ENCODE measurements at places on chromosomes 2 and 18.

DNA sequence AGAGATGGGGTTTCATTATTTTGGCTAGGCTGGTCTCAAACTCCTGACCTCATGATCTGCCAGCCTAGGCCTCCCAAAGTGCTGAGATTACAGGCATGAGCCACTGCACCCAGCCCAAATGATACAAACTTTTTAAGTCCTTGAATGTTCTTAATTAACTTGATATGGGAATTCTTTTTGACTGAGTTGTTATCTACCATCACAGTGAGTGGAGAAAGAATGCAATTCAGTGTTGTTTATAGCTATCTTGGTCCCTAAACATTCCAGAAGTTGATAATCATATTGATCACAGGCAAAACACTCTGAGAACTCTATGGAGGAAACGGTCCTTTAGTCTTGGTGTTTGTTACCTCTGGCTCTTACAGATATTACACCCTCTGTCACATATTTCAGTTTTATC lies 1072.5 kb downstream of the SUCLG1 start:
- DNase-seq: no peak

DNA sequence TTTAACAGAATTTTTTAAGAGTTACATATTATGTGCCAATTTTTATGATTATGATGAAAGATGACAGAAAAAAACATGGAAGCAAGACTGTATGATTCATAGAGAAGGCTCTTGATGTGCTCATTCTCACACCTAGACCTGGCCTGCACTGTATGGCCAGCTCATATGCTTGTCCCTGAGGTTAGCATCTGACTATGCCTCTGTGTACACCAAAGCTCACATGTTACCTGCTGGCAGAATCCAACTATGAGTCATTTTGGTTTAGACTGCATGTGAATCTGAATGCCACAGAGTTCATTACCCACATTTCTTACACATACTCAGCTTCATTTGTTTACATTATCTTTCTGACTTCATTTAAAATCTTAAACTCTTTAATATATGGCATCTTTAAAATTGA lies 139.0 kb downstream of the DSC3 start:
- DNase-seq: no peak

GRCh38 chr2:198630384-198630783 lies 826.0 kb downstream of the PLCL1 start:
- DNase-seq: no peak

GRCh38 chr18:70172225-70172624 lies 33.3 kb downstream of the RTTN start:
- no peak for DNase-seq

GRCh38 chr18:70333757-70334156 lies 44.9 kb downstream of the SOCS6 start:
- DNase-seq: no peak

- DNase-seq: no peak
Measured at GRCh38 chr2:73063909-73064875, 7.3 kb downstream of the SFXN5 start.

DNA sequence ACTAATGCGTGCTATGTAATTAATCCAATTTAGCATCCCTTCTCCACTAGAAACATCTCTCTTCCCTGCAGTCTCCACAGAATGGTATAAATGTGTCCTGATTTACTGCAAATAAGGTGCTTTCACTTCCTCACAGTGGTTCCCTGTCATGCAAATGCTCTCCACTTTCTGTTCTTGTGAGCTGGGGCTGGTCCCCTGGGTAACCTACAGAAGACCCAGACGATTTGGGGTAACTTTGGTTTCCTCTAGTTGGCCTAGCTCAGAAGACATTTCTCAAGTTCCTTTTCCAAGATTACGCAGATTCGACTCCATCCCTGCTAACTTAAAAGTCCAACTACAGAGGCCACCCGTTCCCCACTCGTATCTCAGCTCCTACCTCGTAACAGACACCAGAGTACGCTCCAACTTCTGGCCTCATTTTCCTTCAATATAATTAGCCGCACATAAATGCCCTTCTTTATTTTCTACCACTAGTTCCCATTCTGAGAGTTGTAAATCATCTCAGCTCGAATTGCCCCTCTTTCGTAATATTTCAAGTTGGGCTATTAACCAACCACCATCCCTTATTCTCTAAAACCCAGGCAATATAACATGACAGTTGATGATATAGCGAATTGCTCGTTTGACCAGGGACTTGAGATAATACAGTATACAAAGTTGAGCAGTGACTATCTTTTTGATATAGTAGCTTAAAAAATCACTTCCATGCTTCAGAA lies 28.8 kb upstream of the NEDD4L start:
- DNase-seq: no peak

DNA sequence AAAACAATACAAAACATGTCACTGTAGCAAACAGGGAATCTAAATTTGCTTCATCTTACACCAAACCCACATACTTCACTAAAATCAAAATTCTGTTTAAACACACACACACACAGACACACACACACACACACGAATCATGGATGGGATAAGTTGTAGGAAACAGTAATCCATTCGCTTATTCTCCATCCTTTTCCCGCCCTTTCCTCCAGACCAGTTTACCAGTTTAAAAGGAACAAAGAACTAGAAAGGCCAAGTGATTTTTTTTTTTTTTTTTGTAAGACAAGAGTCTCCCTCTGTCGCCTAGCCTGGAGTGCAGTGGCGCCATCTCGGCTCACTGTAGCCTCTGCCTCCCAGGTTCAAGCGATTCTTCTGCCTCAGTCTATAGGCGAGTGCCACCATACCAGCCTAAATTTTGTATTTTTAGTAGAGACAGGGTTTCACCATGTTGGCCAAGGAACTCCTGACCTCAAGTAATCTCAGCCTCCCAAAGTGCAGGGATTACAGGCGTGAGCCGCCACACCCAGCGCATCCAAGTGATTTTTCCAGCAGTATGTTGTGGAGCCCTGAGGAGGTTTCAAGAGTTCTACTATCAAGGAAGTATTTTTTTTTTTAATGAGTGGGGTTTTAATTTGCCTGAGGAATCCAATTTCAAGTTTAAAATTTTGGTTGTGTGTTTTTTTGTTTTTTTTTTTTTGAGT lies 5.7 kb downstream of the PSME4 start:
- no peak for DNase-seq

GRCh38 chr2:233811732-233812131 lies 33.6 kb downstream of the MROH2A start:
- DNase-seq: no peak

DNA sequence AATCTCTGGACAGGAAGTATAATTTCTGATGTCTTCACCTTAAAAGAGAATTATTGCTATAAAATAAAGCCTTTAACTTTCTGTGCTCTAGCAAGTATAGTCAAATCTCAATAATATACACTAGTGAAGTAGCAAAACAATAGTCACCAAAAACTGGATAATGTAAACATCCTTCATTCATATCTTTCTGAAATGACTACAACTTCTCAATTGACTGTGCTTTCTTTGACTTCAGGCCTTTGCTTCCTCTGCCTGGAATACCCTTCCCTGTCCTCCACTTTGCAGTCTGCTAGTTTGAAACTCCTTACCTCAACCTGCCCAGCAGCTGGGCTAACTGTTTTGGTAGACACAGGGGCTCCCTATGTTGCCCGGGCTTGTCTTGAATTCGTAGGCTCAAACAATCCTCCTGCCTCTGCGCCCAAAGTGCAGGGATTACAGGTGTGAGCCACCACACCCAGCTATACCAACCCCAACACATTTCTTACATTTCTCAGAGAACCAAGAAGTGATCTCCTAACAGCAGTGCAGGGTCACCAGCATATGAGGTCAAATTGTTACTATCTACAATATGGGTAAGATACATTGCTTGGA lies 6.6 kb upstream of the PCBP1 start:
- no peak for DNase-seq

DNA sequence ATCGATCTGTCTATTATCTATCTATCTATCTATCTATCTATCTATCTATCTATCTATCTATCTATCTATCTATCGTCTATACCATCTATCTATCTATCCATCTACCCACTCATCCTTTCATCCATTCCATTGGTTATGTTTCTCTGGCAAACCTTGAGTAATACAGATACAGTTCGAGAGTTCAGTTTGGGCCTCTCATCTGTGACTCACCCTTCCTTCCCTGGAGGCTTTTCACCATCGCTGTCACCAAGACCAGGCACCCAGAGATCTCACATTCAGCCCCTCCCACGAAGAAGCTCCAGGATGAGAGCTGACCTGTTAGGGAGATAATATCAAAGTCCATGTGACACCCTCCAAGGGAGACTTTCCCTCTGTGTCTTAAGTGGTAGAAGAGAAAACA lies 164.1 kb upstream of the CELF4 start:
- DNase-seq: no peak

- no peak for DNase-seq
Measured at GRCh38 chr2:166013878-166014277, 60.3 kb upstream of the TTC21B start.

- no peak for DNase-seq
Measured at GRCh38 chr2:220887271-220887870, 684.7 kb downstream of the EPHA4 start.

- no peak for DNase-seq
Measured at GRCh38 chr18:47342566-47342965, 91.1 kb upstream of the SKOR2 start.

GRCh38 chr2:207505728-207506127 lies 24.0 kb upstream of the CREB1 start:
- DNase-seq: peak; percentile 51

- DNase-seq: no peak
Measured at GRCh38 chr18:10190564-10190963, 263.9 kb upstream of the APCDD1 start.

- DNase-seq: no peak
Measured at GRCh38 chr18:57981308-57982028, 62.6 kb upstream of the NEDD4L start.

GRCh38 chr2:19682493-19682892 lies 219.3 kb downstream of the TTC32 start:
- DNase-seq: no peak

Data from activated T-cell treated with anti-CD3 and anti-CD28 coated beads, Interleukin-2, amount 50 U/mL, for 72 hours (primary cell).